ENCODE measurements at places on chromosomes 16 and 17.

- no peak for DNase-seq
These were observed 1226.0 kb downstream of the CDH8 start for GRCh38 chr16:60810250-60810649.

DNA sequence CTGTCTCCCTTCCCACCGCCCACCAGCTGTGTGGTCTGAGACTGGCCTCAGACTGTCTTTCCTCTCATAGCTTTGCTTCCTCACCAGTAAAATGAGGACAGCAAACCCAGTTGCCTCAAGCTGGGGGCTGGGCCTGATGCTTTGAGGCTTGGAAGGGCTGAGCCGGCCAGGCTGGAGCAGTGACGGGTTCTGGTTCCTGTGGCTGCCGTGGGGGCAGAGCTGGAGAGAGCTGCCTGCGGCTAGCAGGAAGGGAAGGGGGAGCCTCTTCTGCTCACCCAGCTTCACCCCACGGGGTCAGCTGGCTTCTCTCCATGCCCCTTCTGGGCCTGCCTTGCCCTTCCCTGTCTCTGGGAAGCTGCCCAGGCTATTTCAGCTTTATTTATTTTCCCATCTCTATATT, 23.7 kb downstream of the LASP1 start:
- no peak for DNase-seq

GRCh38 chr16:1105888-1106620, 10.0 kb upstream of the C1QTNF8 start:
- DNase-seq: no peak

DNA sequence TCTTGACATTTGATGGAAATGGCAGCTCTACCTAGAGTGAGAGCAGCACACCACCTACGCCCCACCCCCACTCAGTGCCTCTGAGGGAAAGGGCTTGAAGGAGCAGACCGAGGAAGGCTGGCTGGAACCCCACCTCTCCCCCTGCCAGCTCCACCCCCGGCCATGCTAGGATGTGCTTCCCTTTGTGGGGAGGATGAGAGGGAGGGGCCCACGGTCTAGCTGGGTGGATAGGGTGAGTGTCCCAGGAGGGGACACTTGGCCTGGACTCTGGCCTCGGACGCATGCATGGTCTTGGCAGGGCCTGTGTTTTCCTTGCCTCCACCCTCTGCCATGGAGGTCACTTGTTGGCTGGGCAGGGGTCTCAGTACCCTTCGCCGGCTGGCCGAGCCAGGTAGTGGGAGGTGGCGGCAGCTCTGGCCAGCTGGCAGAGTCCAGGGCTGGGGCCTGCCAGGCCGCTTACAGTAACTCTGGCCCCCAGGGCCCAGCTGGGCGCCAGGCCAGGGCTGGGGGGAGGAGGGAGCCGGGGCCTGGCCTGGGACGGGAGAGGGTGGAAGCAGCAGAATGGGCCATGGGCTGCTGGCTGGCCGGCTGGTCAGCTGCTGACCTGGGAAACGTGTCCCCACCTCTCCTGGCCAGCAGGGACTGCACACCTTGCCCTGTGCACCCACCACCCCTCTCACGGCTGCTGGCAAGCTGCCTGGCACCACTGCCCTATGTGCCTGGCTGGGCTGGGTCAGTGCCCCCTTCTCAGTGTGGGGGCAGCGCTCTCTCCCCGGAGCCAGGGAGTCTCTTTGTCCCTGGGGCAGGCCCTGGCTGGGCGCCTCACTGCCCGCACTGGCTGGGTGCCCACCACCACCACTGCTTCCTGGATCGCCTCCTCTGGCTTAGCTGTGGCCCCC, 23.0 kb downstream of the RARA start:
- DNase-seq: no peak

GRCh38 chr17:70658317-70658716, 489.0 kb downstream of the KCNJ2 start:
- DNase-seq: no peak

GRCh38 chr17:17545031-17545820, 46.3 kb downstream of the PEMT start:
- no peak for DNase-seq

DNA sequence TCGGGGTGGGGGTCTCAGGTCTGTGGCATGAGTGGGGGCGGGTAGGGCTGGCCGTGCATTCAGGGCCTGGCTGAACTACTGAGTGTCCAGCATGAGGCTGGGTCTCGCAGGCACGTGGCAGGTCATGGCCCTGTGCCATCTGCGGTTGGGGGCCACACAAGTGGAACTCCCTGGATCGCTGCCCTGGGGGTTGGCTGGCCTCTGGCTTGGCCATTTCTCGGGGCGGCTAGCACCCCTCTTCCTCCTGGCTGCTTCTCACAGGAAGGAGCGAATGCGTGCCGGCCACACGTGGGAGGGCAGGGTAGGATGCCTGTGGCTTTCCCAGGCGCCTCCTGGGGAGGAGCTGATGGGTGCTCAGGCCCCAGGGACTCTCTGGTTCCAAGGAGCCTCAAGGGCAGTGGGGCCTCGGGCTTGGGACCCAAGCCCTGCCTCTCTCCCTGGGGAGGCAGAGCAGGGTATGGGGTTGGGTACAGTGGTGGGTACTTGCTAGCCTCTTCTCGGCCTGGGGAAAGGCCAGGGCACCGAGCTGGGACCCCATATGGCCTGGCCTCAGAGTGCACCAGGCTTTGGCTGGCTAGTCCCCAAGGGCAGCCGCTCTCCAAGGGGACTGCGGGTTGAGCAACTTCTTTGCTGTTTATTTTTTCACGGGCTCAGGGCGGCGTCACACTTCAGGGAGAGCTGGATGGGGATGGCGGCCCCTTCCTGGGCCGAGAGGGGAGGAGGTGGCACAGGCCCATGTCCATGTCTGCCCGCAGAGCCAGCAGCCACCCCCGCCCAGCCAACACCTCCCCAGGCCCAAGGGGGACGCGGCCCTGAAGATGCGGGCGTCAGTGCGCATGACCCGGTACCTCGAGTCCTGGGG, 37.5 kb downstream of the ADCY7 start:
- DNase-seq: no peak

DNA sequence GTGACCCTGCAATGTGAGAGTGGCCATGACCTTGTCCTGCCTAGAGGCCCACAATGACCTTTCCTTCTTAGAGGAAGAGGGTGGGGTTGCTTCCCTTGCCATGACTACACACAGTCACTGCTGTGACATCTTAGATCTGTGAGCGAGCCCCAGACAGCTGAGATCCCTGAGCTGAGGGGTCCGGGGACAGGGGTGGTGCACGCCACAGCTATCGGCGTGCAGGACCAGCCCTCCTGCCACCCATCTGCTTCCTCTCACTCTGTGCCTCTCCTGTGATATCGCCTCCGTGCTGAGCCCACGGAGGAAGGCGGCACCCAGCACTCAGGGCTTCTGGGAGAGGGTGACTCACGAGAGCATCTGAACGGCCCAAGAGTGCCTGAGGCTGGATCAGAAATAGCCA, 35.2 kb downstream of the KIAA0513 start:
- no peak for DNase-seq

DNA sequence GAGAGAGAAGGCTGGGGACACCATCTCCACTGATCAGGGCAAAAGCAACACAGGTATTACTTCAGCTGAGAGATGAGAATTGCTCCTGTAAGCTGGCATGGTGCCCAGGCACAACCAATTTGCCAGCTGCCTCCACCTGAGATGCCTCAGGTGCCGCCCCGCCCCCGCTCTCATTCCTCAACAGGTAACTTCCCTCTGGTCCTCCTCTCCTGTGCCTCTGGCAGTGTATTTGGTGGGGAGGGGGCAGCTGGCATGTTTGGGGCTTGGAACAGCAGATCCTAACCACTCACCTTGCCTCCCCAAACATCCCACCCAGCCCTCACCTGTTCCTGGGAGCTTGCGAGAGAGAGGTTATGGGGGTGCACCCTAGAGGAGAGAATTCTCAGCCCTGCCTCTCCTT, 2.9 kb upstream of the SRCIN1 start:
- DNase-seq: no peak

DNA sequence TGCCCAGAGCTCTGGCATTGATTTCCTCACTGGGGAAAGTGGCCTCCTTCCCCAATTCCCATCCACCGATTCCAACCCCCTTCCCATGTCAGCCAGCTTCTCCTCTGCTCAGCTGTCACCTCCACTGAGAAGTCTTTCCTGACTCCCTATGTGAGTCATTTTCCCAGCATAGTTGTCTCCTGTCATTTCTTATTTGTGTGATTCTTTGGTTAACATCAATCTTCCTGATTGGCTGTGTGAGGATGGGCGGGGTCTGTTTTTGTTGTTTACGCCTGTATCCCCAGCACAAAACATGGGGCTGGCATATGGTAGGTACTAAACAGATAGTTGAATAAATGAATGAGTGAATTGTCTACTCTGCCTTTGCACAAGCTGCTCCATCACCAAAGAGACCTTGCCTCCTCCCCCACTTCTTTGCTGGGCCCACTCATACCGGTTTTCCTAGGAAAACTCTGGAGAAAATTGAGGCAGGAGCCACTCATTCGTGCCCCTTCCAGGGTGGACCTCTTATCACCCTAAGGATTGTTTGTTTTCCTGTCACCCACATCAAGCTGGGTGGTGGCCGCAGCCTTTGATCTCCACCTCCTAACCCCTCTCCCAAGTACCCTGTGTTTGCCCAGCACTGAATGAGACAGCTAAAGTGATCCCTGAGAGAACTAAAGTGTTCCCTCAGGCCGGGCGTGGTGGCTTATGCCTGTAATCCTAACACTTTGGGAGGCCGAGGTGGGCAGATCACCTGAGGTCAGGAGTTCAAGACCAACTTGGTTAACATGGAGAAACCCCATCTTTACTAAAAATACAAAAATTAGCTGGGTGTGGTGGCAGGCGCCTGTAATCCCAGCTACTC, 1.2 kb upstream of the GRB7 start:
- DNase-seq: no peak

DNA sequence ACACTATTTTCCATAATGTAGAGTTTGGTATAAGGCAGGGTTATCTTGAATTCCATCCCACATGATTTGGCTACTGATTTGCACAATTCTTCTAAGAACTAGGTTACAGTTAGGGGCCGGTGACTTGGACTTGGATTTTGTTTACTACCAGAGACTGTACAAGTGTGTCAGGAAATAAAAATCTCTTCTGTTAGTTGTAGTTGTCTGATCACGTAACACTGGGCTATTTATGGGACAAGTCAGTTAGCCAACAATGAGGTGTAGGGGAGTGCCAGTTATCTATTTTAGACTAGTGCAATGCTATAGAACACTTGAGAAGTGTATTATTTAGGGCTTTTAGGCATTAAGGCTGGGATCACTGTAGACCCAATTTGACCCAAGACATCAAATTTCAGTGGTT, 39.7 kb upstream of the GHDC start:
- DNase-seq: no peak

DNA sequence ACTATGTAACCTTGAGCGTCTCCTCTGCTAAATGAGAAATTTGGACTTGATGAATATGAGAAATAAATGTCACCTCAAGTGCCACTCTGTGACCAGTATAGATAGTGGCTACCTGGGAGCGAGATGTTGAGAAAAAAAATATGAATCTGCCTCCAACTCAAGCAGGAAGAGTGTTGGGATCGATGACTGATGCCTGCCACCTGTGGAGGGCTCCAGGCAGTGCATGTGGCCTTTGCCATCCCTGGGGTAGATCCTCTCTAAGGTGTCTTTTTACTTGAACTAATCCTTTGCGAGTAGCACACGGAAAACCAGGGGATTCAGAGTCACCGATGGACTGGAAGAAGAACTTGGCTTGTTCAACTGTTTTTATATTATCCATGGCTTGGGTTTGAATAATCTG, 9.4 kb downstream of the CCDC182 start:
- no peak for DNase-seq

DNA sequence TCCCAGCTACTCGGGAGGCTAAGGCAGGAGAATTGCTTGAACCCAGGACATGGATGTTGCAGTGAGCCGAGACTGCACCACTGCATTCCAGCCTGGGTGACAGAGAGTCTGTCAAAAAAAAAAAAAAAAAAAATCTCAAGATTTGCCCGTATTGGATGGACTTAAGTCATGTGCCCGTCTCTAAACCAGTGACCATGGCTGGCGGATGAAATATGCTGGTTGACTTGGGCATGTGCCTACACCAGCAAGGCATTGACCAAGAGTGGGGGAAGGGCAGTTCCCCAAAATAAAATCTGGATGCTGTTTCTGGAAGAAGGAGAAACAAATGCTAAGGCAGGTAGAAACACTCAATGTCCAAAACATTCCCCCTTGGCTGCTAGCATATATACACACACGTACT, 21.5 kb upstream of the COL1A1 start:
- no peak for DNase-seq

DNA sequence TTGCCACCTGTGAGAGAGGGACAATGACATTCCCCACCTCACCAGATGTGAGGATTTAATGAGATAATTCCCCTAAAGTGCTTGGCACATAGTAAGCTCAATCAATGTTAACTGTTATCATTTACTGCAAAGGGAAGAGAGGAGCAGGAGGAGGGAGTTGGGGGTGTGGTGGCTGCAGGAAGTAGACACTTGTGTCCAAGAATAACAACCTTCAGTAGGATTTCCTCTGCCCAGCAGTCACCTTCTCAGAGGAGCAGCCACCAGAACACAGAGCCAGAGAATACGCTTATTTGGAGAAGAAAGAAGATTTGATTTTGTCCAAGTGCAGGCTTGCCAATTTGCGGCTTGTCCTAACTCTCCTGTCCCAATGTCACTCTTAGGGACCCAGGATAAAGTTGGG, 10.2 kb downstream of the CBX4 start:
- DNase-seq: no peak

GRCh38 chr17:44124118-44124438, 637 bp upstream of the HDAC5 start:
- no peak for DNase-seq

DNA sequence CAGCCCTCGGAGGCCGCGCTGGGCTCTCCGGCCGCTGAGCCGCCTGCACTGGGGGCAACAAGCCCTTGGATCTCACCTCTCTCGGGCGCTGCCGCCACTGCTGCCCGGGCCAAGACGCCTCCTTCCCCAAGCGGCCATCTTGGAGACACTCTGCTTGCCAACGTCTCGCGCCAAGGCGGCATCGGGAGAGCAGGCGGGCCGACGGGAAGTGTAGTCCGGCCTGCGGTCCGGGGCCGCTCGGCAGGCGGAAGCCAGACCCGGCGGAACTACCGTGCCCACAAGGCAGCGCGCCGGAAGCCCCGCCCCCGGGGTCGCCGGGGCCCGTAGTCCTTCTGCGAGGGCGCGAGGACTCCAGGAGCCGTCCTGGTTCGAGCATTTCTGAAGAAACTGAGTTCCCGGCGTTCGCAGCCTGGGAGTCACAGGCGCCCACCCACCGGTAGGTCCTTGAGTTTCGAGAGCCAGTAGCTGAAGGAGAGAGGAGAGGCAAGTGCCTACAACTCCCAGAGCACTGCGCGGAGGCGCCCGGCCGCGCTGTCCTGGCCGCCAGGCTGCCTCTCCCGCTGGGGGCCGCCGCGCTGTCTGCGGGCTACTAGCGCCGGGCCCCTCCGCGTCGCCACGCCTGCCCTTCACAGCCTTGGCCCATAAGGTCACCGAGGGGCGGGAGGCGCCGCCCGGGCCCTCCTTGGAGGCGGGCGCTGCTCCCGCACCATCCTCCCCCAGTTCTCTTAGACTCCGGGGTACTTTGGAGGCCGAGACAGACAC, at the start of gene TMEM11:
TMEM11 (minus strand) TSS at position 147 of the 762 bp plus-strand sequence; CDS start at position 138, 9 bp downstream.
- DNase-seq: peak; percentile 87

All from NCI-H1048 (cell line).